Umbilical cord (tissue), 2 donors: ENCODE measurements at places on chromosomes 6 and 20.

- peak; percentile 99 for DNase-seq
Observed at GRCh38 chr20:33810885-33811775, at the start of gene CHMP4B. TSS of gene CHMP4B (plus strand) at chr20:33811348. CDS start at chr20:33811469, 121 bp downstream.

- peak; percentile 66 for DNase-seq
Observed at GRCh38 chr20:48904566-48905296, 16.8 kb upstream of the ARFGEF2 start.

DNA sequence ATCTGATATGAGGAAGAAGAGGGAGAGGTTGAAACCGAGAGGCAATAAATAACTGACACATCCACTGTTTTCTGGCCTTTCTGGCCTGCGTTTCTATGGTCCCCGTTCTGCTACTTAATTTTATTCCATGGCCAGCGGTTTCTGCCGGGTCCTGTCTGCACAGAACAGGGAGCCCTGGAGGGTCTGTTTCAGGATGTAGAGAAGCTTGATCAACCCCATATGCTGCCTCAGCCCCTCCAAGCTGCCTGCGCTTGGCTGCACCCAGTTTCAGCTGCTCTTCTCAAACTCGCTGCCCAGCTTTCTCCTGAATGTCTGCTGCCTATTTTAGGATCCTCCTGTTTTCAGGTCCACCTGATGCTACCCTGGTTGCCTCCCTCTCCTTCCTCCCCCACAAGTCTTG is 18.5 kb upstream of the PACSIN1 start:
- no peak for DNase-seq

- no peak for DNase-seq
Observed at GRCh38 chr6:160952633-160953281, 38.8 kb upstream of the MAP3K4 start.

- DNase-seq: no peak
Observed at GRCh38 chr20:53952528-53953096, 117.8 kb downstream of the BCAS1 start.

DNA sequence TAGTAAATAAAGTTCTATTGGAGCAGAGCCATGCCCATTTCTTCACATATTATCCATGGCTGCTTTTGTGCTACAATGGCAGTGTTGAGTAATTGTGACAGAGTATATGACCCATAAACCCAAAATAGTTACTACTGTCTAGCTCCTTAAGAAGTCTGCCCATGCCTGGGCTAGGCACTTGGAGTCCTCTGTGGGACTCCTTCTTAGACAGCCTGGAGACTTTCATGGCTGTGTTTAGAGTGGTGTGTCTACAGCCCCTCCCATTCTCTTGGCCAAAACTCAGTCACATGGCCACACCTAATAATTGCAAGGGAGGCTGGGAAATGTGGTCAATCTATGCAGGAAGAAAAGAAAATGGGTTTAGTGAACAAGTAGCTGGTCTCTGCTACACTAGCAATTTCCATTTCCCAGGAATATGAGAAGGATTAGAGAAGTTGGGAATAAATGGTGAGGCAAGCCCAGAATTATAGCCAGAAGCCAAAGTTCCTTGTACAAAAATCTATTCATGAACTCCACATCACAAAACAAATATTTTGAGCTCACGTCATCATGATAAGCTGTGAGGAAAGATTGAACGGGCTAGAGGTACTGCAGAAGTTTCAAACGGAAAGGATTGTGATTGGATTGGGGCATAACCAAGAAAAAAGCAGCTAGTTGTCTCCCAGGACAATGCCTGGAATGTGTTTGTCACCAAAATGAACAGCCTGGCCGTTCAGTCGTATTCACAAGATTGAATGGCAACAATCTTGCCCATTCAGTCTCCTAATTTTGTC is 251.8 kb upstream of the PLN start:
- DNase-seq: no peak

DNA sequence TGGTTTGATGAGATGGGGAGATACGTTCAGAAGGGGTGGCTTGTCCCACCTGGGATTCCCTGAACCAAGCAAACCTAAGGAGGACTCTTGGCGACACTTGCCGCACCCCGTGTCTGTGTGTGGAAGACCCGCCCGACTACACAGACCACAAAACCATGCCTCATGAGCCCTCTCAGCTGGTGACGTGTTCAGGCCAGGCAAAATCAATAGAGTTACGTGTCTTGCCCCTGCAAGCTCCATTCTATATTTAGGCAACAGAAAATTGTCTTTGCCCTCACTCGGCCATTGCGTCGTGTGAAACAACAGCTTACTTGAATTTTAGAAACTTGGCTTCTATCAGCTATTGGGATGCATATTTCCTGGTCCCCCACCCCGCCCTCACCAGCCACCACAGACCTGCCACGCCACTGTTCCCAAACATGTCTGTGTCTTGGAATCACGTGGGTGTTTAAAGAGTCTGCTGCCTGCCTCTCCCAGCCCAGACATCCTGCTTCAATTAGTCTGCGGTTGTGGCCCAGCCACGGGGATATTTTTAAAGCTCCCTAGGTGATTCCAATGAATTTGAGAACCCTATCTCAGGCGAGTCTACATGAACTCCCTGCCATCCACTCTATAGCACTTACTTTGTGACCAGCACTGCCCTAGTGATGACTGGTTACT is 279.2 kb upstream of the EXOC2 start:
- no peak for DNase-seq

- peak; percentile 44 for DNase-seq
Observed at GRCh38 chr6:122007339-122007738, 392.1 kb upstream of the HSF2 start.

GRCh38 chr6:31879143-31879542 is 346 bp upstream of the SLC44A4 start:
- no peak for DNase-seq

DNA sequence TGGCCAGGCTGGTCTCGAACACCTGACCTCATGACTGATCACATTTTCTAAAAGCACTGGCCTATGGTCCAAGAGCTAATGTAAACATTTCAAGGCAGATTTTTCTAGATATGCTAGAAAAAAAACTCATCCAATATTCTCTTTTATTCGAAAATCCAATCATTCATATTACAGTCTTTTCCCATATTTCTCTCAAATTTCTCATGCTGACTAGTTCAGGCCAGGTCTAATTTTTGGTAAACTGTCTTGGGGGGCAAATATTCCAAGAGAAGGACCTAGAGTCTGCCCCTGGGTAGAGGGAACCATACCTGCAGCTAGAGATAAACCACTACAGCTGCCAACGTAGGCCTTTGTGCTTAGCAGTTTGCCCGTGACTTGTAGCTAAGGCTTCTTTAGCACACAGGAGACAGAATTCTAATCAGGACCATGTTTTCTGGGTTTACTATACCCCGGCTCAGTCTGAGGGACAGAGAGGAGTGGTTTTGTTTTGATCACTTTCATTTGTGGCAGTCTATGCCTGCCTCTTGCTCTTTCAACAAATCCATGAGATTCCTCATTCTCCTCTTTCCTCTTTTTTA is 71.8 kb upstream of the CITED2 start:
- DNase-seq: no peak

DNA sequence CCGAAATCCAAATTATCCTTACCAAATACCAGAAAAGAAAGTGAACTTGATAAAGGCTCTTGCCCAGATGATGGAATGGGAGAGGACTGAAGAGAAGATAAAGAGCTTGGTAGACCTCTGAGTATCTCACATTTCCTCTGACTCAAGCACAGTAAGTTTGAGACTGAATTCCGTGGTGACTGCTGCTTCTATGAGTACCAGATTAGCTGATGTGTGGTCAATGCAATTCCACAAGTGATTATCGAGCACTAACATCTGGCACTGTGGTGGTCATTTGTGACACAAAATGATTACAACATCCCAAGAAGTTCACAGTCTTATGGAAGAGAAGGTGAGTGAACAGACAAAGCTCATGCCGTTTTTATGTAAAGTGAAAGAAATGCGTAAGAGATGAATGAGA is 2.6 kb upstream of the RPS6KA2 start:
- no peak for DNase-seq

- DNase-seq: no peak
Observed at GRCh38 chr20:1013566-1014340, 11.6 kb upstream of the RSPO4 start.

DNA sequence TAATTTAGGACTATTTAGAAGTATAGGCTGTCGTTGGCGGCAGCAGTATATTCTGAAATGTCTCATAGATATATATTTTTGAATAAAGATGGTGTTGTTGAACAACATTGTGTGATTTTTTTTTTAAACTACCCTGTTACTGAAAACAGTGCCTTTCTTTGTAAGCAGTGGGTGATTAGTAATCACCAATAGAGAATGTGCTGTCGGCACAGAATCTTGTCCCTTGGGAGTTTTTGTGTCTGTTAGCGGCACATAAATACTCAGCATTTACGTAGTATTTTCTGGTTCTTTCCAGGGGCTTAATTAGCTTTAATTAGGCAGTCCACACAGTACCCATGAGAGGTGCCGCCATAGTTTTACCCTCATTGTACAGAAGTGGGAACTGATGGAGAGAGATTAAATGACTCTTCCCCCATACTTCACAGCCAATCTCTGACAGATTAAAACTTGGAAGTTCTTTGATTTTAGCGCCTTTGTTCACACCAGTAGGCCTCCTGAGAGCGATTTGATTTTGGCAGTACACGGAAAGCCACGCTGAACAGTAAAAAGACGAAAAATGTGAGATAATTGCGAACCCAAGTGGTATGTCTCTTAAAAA is 58.8 kb downstream of the RPRD1B start:
- no peak for DNase-seq

GRCh38 chr6:52543262-52543661 is 33.6 kb downstream of the TRAM2 start:
- no peak for DNase-seq

GRCh38 chr20:53390770-53391169 is 202.9 kb downstream of the ZNF217 start:
- no peak for DNase-seq

GRCh38 chr20:46264391-46265266 is 43.7 kb downstream of the CDH22 start:
- DNase-seq: no peak

DNA sequence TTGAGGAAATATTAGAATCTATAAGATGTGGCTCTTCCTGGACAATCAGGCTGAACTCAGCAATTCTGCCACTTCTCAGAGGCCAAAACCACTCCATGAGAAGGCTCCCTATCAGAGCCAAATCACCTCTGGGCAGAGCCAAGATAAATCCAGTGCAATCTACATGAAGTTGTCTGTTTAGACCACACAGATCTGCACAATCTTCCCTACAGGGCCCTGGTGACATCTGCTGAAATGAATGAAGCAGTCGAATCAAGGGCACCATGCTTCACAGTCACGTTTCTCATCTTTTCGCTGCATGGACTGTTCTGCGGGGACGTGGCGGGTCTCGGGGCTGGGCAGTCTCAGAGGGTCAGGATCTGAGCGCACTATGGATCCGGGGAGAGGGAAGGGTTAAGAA is 60.1 kb upstream of the CD93 start:
- no peak for DNase-seq

- DNase-seq: peak; percentile 96
Observed at GRCh38 chr6:15504581-15505350, 158.1 kb downstream of the DTNBP1 start.

DNA sequence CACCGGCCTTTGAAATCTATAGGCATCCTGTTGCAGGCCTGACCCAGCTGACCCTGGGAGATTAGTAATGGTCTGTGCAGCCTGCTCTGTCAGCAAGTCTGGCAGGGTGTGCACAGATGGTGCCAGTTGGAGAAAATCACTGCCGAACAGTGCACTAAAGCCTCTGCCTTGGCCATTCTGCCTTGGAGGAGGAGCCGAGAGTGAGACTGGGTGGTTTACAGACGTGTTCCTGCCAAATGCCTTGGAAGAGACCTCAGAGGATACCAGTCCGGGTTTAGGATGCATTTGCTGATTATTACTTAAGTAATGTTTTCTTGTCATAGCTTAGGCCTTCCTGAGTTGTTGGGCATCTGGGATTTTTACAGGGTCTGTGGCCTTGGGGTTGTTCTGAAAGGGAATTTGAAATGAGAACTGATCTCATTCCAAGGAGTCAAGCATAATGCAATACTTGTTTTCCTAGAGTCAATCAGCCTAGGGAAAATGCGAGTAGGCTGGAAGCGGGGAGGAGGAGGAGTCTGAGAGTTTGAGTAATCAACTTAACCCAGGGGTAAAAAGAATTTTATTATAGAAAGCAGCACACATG is 292.1 kb downstream of the SOX4 start:
- DNase-seq: peak; percentile 94

- no peak for DNase-seq
Observed at GRCh38 chr20:41422953-41423352, 56.3 kb upstream of the EMILIN3 start.

GRCh38 chr6:8829796-8830195 is 394.5 kb upstream of the SLC35B3 start:
- no peak for DNase-seq

- DNase-seq: no peak
Observed at GRCh38 chr6:167840526-167841179, 13.9 kb downstream of the AFDN start.

GRCh38 chr6:151239603-151240035 is at the start of gene AKAP12:
TSS of gene AKAP12 (plus strand) at chr6:151239967. CDS start at chr6:151240563, 596 bp downstream.
- peak; percentile 62 for DNase-seq

DNA sequence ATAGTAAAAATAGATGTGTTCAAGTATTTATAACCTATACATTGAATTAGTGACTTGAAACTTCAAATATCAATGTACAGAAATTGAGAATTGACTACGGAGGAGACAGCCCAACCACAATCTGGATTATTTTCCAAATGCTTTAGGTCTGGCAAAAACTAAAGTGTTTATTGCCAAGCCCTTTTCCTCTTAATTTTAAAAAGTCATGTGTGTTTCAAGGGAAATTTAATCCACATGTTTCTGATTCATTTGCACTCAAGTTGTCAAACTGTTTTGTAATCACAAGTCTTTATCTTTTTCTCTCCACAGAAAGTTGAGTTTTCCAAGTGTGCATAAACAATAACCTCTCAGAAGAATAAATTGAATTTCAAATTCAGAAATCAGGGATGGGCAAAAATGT is 350.8 kb upstream of the RSPO3 start:
- DNase-seq: no peak

GRCh38 chr6:105510746-105511145 is 107.9 kb upstream of the PREP start:
- DNase-seq: no peak

DNA sequence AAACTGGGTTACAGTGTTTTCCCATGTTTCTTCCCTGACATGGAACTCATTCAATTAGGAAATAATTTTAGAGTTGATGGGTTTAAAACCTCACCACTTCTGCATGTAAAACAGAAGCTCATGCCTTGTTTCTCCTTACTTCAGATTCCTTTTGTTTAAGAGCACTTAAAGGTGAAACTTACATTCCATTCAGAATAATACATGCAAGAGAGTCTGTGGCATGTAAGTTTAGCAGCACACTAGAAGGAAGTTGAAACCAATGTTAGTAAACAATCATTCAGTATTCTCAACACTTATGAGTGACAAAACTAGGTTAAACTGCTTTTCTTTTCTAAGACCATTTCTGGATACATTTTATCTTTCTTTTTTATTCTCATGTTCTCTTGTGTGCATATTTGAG is 495.6 kb upstream of the PTCHD4 start:
- no peak for DNase-seq

DNA sequence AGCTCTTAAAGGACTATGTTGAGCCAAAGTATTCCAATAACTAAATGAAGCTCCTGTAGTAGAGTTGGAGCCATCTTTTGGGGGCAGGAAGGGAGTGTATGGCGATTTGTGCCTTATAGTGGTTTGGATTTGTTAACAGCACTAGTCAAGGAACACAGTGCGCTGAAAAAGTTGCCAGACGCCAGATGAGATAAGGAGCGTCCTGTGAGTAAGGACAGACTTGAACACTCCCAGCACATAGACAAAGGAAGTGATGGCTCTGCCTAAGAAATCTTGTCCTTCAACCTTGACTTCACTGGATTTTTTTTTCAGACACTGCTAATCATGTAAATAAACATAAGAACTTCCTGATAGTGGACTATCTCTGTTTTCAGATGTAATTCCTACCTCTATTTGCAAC is 136.9 kb downstream of the TRMT11 start:
- DNase-seq: peak; percentile 22

- DNase-seq: peak; percentile 62
Observed at GRCh38 chr20:19758501-19759331, 658 bp downstream of the RIN2 start.
